ENCODE measurements at places on chromosomes 11 and 22. TPM values are rescaled to one million over a fixed set of nuclear protein-coding genes. Genes with fewer than 3 reads are reported as not detected.

The BTG4 gene
- not detected for total RNA-seq

The KRTAP5-11 gene
- total RNA-seq: not detected

The CCDC73 gene
- total RNA-seq: not detected

The KCNJ1 gene
- 0.06 TPM for total RNA-seq

The KRTAP5-8 gene
- not detected for total RNA-seq

The IFITM10 gene
- 7.7 TPM for total RNA-seq

The RCOR2 gene
- 2.0 TPM for total RNA-seq

The MN1 gene
- 6.1 TPM for total RNA-seq

The TRPM5 gene
- not detected for total RNA-seq

The BAD gene
- total RNA-seq: 65.1 TPM

The KCNK4 gene
- not detected for total RNA-seq

The CNIH2 gene
- 0.37 TPM for total RNA-seq

The PGGHG gene
- total RNA-seq: 8.1 TPM

The THRSP gene
- total RNA-seq: not detected

The FBXO7 gene
- 51.5 TPM for total RNA-seq

The OR10G8 gene
- not detected for total RNA-seq

The NCF4 gene
- not detected for total RNA-seq

The PHLDA2 gene
- total RNA-seq: 12.6 TPM

The SERPINH1 gene
- 431 TPM for total RNA-seq

The XKR3 gene
- 0.06 TPM for total RNA-seq

The VWCE gene
- total RNA-seq: 2.0 TPM

The CHRNA10 gene
- total RNA-seq: 0.31 TPM

The TOMM22 gene
- total RNA-seq: 51.5 TPM

The MS4A15 gene
- not detected for total RNA-seq

The APOBEC3H gene
- total RNA-seq: 1.2 TPM

The AP5B1 gene
- total RNA-seq: 5.5 TPM

The KRTAP5-1 gene
- not detected for total RNA-seq

The OR6A2 gene
- total RNA-seq: 0.19 TPM

The DEPDC7 gene
- total RNA-seq: 5.8 TPM

The DGCR8 gene
- 33.2 TPM for total RNA-seq

The OR5J2 gene
- not detected for total RNA-seq

The VPS11 gene
- 38.9 TPM for total RNA-seq

The OR4C5 gene
- not detected for total RNA-seq

All from aortic smooth muscle cell (primary cell).